ENCODE measurements at places on chromosomes 2 and 18. TPM values are rescaled to one million over a fixed set of nuclear protein-coding genes. Genes with fewer than 3 reads are reported as not detected.

Gene ABCG5
- total RNA-seq: not detected

DNA sequence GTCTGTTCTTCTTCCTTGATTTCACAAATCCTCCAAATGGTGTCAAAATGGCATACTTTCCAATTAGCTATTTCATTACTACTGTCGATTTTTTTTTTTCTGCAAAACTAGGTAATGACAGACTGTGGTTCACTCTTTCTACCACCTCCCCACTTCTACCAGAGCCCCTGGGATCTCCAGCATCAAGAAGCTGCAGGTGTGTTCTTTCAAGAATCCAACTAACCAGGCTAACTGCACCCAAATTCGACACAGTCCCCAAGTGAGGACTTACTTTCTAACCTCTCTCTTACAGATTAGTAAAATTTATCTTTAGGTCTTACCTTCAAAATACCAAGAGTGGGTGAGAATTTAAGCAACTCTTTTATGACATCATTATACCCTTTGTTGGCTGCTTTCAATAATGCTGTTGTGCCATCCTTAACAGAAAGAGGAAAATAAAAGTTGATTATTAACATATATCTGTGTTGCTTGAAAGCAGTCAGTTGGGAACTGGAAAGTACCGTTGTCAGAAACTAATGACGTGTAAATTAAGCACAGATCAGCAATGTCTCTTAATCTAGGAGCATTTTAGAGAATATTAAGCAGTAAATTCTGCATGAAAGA, 31.2 kb upstream of the NPC1 start:
- no peak for DNase-seq

- DNase-seq: no peak
Measured at GRCh38 chr2:217048730-217049129, 188.9 kb upstream of the TNP1 start.

DNA sequence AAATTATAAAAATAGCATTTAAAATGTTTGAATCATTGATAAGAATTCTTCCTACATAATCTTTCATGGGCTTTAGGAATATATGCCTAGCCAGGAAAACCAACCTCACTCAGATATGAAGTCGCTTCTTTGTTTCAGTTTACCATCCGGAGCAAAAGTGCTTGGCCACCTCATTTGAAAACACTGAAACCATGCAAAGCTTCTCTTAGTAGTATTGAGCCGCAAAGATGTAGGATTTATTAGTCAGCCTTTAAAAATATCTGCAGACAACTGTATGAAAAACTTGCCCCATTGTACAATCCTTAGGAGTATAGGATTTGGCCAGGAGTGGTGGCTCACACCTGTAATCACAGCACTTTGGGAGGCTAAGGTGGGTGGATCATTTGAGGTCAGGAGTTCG, 24.3 kb upstream of the GPD2 start:
- DNase-seq: no peak

DNA sequence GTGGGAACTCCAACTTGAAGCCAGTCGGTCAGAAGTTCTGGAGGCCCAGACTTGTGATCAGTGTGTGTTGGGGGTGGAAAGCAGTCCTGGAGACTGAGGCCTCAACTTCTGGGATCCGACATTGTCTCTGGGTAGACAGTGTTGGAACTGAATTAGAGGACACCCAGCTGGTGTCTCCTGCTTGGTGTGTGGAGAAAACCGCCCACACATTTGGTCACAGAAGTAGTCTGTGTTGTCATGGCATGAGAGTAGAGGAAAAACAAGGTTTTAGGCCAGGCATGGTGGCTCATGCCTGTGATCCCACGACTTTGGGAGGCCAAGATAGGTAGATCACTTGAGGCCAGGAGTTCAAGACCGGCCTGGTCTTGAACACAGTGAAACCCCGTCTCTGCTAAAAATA, 51.5 kb downstream of the PUM2 start:
- DNase-seq: no peak

GRCh38 chr18:51890762-51891161, 449.2 kb upstream of the DCC start:
- peak; percentile 5 for DNase-seq

- DNase-seq: no peak
Measured at GRCh38 chr2:162114271-162114670, 37.8 kb downstream of the GCG start.
